ENCODE measurements at places on chromosomes 13 and 19.

- DNase-seq, result no peak
Observed at GRCh38 chr19:5030822-5031221, 61.9 kb downstream of the KDM4B start.

DNA sequence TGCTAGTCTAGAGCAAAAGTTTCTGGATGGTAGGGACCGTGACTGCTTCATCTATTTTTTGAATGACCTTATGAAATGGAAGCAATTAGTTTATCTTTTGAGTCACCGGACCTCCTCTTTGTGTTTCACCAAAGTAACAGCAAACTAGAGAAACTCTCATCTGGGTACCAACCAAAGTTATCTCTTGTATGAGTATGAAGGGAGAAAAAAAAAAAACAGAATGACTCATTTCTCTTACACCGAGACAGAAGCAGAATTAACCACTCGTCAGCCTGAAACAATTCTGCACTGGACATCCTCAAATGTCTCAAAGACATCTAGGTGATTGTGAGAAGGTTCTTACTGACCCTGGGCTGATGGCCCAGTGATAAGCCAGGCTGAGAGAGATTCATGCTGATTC, 18.3 kb downstream of the ZNF100 start:
- no peak for DNase-seq

- no peak for DNase-seq
Observed at GRCh38 chr19:35318679-35319448, 10.1 kb upstream of the CD22 start.

DNA sequence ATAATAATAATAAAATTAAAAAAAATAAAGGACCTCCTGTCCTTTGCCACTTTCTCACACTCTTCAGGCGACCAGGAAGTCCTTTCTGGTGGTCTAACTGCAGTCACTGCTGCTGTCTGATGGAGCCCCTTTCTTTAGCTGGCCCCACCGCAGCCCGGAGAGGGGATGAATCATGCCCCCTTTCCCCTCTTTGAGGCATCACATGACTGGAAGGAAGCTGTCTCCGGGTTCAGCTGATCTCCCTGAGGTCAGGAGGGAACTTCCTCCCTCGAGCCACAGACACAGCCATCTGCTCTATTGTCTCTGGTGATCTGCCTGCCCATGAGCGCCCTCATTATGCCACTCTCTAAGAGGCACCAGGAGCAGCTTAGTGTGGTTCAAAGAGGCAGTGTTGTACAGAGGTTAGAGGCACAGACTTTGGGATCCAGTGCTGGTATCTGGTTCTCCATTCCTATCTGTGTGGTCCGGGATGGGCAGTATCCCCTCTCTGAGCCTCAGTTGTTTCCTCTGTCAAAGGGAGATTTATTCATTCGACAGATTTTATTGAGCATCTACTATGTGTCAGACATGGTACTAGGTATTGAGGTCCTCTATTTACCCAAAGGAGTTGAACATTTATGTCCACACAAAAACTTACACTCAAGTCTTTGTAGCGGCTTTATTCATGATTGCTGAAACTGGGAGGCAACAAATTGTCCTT, 30.0 kb downstream of the VAV1 start:
- peak; percentile 56 for DNase-seq

DNA sequence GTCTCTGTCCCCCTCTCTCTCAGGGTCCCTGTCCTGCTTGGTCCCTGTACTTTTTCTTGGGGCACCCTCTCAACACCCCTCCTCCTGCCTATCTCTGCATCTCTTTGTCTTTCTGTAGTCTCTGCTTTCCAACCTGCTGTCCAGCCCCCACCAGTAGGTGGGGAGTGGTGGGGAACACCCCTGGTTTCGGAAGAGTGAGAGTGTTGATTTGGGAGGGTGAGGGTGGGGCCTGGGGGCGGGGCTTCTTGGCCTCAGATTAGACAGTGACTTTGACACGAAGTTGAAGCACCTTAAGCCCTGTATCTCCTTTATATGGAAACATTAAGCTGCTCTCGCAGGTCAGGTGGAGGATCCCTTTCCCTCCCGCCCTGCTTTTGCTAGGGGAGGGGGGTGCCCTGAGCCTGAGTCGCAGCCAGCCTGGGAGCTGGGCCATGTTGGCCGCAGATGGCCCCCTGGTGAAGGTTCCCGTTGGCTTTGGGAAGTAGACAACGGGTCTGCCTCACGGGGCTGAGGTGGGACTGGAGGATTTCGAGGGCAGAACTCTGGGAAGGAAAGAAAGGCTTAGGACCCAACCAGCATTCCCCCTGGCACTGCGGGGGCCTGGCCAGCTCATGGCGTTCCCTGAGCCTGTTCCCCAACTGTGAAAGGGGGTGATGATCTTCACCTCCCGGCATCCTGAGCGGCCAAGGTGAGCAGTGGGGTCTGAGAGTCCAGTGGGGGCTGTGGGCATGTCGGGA, at the start of gene KCNJ14:
TSS of gene KCNJ14 (plus strand) at position 404 of the 737 bp plus-strand sequence. CDS start 6,151 bp downstream, outside the sequence.
- DNase-seq, result no peak
